ENCODE measurements at places on chromosomes 16 and 17.
A peak's percentile ranks its signal among the peaks of the same experiment; 100 is the strongest.

DNA sequence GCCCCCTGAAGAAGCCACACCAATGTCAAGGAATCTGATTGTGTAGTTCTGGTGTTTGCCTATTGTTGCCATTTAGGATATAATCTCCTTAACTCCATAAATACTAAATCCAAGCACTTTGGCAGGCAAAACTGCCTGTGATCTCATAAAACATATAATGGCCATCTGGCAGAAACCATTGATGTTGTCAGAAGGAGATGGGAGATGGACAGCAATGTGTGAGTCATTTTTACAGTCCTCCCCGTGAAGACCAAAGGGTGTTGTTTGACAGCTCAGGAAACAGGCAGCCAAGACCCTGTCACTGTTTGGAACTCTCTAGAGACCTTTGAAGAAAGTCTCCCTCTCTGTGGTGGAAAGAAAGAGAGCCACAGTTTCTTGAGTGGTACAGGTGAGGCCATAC is 454.1 kb downstream of the HS3ST3B1 start:
- DNase-seq: no peak

GRCh38 chr17:39627047-39627711 is 427 bp downstream of the PPP1R1B start:
- DNase-seq: no peak

GRCh38 chr16:89056592-89056991 is 37.1 kb upstream of the ACSF3 start:
- DNase-seq: no peak

- peak; percentile 35 for DNase-seq
Observed at GRCh38 chr16:4801962-4802658, at the start of gene ROGDI. Gene ROGDI, minus strand, starts transcription at chr16:4802633. Its CDS starts 62 bp downstream, at chr16:4802571.

- DNase-seq: no peak
Observed at GRCh38 chr17:69497161-69497560, 82.7 kb downstream of the MAP2K6 start.

DNA sequence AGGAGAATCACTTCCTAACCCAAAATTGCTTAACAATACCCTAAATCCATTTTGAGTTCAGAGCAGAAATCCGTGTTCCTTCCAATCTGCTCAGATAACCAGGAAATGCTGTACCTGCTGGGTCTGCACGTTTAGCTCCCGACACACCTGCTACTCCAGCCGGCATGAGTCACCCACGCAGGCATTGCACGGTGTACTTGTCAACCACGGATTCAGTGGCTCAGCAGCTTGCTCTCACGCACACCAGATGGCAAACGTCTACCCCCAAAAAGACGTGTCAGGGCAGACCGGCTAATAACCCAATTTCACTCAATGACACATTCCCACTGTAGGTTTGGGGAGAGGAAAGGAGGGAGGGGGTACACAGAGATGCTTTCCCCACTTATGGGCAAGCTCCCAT is 468.1 kb downstream of the SOX9 start:
- DNase-seq: no peak

DNA sequence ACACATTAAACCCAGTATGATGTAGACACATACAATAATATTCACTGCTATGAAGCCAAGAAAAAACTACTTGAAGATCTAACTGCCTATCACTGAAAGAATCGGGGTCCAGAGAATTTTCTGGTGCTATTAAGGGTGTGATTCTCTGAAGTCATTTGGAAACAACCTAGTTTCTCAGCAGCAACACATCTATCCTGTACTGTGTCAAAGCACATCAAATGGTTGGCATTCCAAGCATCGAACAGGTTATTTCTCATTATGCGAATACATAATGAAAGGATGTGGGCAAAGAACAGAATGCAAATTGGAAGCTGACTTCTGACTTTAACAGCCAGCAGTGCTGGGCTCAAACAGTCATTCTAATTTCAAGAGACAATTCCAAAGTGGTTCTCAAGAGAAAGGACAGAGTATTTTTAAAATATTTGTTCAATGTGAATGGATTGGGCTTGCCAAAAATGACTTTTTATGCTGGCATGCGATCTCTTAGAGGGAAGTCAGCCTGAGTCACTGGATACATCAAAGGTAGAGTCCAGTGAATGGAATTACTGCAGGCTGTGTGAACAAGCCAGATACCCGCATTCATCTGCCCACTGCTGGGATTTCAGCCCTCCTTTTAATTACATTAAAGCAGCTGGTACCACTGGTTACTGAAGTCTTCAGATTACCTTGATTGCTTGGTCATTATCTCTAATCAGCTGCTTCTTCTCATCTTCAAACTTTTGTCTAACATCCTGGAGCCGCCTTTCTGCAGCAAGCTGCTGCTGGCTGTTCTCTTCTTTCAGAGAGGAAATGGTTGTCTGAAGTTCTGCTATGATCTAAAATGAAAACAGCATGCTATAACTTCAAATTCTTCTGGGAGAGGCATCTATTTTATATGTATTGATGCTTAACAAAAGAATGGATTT is 181.2 kb upstream of the AXIN2 start:
- DNase-seq: peak; percentile 78
